Hepatocyte (in vitro differentiated cells): ENCODE measurements at places on chromosomes 12 and 14. TPM values are rescaled to one million over a fixed set of nuclear protein-coding genes. Genes with fewer than 3 reads are reported as not detected.

GYS2 gene
- polyA plus RNA-seq = 0.16 and 0.47 TPM in 2 replicates

EIF2B2 gene
- polyA plus RNA-seq = 75.6 and 93.2 TPM in 2 replicates

MLXIP gene
- polyA plus RNA-seq = 33.1 and 39.4 TPM in 2 replicates

TAOK3 gene
- 28.7 and 38.4 TPM in 2 replicates for polyA plus RNA-seq

DNA sequence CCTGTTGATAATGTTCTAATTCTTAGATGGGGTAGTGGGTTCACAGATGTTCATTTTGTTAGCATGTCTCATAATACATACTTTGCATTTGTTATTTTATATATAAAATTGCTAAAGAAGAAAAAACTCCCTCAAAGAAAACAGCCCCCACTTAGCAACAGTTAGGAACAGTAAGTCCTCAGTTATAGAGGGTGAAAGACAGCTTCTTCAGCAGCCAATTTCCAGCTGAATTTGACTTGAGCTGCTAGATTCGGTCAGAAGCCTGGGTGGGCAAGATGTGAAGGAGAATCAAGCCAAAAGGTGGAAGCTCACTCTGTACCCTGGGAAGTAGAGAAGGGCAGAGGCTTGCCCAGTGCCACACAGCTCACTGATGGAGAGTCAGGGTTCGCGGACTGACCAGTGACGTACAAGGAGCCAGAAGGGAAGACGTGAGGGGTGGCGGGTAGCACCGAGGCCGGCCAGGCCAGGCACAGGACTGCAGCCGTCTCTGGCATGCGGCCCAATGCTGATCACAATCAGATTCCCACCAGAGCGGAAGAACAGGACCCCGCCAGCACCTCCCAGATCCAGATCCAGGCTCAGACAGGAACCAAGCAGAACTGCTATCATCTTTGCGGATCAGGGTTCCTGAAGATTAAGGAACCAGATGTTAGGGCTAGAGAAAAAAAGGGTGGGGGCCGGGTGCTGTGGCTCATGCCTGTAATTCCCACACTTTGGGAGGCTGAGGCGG, 30.4 kb upstream of the VWF start:
- DNase-seq = no peak

GRCh38 chr12:83629931-83630330, 943.2 kb downstream of the TMTC2 start:
- DNase-seq = no peak

DNA sequence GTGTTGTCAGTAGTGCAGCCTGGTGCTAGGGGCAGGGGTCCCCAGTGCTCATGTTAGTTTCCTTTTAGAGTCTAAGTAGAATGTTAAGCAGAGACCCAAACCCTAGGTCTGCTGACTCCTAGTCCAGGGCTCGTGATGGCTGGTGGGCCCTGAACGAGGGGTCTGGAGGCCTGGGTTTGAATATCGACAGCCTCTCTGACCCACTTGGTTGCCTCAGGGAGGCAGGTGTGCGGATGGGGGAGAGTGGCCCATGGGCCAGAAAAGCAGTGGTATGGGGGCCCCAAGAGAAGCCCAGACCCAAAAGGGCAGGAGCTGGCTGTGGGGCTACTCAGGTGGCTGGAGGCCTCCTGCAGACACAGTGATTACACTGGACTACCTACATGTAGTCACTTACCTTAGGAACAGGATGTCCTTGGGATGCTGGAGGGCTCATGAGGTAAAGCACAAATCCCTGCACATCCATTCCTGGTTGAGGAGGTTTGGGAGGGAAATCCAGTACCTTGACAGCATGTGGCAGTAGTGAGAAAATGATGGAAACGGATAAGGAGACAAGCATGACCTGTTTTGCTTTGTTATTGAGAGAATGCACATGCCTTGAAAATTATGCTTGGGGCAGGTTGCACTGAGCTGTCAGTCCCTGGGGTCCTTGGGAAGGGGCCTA, 1.7 kb upstream of the SLC25A29 start:
- DNase-seq = no peak

GRCh38 chr14:102759456-102760187, 17.6 kb upstream of the TRAF3 start:
- peak; percentile 46 for DNase-seq

DNA sequence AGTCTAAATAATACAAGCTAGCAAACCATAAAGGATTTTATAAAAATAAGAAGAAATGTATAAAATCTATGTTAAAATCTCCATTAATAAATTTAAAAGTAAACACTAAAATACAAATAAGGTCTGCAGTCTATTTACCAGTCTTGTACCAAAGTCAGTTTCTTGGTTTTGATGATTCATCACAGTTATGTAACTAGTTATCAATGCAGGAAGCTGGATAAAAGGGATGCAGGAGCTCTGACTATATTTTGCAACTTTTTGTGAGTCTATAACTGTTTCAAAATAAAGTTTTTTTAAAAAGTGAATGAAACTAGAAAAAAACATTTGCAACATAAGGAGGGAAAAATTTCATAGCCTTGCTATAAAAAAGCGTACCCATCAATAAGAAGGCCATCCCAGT, 151.5 kb downstream of the DERA start:
- no peak for DNase-seq

- DNase-seq = peak; percentile 65
Measured at GRCh38 chr14:71166180-71166837, 259.1 kb downstream of the PCNX1 start.

DNA sequence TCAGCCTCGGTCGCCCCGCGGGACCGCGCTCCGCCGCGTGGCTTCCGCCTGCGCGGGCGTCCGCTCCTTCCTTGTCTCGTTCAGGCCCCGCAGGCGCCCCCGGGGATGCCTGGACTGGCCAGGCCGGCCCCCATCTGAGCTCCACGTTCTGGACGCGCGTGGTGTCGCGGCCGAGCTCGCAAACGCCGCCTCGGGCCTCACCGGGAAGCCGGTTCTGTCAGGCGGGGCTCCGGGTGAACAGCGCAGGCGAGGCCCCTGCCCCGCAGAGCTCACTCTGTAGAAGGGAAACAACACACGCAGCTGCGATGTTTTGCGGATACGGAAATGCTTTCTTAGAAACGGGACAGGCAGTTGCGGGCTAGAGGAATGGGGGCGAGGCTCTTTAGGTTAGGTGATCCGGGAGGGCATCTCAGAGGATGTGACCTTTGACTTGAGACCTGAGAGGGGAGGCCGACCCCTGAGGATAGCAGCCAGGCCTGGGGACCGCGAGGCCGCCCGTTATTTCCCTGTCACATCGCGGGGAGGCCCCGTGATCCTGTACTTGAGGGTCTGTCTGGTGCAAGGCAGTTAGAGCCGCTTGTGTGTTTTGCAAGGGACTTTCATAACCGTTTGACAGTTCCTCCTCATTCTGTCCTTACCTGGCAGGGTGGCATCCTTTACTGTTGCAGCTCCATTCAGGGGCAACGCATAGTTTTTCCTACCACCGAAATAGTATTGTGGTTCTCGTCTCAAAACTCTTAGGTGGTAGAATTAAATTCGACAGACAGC, 584 bp downstream of the VRK1 start:
- DNase-seq = peak; percentile 43

DNA sequence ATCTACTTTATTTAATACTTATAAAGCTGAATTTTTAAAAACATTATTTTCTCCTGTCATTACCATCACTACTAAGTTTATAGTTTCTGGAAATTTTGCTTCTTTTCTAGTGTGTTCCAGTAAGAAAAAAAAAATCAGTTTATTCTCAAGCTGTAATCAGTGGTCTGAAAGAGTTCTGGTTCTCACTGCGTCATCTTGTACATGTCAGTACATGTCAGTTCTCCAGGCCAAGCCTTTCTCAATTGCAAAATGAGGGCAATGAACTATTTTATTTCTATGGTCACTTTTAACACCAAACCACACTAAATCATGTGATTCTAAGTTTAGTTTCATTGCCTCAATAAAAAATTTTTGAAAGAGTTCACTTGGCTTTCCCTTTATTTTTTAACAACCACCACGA, 468.9 kb upstream of the LRFN5 start:
- DNase-seq = no peak

DNA sequence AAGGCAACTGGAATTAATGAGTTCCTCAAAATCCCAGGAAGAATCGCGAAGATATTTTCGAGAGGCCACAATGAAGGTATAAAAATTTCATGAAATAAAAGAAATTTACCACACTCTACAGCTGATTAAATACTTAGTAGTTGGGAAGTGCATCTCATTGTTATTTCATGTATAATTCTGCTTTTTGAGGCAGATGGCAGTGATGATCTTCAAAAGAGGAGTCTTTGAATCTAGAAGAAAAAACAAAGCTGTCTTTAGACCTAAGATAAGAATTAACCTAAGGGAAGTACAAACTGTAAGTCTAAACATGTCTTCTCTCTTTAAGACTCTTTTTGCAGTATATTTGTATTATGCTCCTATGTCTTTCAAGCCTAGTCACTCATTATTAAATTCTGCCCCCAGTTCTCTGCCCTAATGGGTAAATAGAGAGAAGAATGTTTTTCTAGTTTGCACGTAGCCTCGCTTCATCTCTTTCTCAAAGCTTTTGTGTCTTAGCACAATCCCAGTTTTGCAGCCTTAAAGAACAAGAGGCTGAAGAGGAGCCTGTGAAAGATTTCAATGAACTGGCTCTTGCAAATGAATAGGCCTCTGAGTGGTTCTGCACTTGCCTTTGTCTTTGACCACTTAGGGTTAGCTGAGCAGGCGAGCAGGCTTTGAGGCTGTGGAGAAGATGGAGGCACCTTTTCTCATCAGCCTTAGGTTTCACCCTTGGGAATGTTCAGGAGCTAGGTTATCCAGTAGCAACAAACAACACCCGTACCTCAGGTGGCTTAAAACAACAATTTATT, 32.7 kb downstream of the CFAP54 start:
- DNase-seq = no peak

DNA sequence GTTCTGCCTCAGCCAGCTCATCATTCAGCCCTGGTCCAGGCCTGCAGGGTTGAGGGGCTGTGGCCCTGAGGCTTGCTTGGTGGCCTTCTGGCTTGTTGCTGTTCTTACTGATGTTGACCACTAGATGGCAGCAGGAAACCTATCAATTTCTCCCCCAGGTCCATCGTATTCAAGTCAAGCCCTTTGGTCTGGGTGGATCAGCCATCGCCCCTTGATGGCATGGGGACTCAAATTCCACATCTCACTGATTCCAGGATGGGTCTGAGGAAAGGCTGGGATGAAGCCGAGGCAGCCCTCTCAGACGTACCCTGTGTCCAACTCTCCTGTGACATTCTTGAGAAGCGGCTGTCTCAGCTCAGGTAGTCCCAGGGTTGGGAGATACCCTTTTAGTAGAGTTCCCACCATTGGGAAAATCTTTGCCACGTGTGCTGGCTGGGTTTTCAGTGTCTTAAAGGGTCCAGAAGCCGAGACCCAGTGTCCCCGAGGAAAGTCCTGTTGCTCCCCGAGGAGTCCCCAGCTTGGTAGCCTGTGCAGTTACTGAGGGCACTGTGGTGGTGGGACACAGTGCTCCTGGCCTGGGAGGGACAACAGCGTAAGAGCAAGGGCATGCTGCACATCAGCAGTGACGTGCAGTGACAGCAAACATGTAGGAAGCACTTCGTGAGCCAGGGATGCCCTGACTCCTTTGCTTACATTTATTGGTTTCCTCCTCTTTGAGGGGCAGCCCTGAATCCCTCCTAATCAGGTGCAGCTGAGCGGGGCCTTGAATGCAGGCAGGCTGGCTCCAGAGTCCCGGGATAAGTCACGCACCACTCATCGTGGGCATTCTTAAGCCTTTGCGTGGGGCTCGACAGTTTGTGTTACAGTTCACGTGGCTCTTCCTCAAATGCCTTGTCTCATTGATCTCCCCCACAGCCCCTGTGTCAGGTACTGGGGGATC, 58.6 kb downstream of the TSPAN9 start:
- peak; percentile 80 for DNase-seq

- DNase-seq = no peak
Measured at GRCh38 chr14:74867673-74868072, 8.3 kb downstream of the PROX2 start.

GRCh38 chr14:104749111-104749649, 3.8 kb upstream of the SIVA1 start:
- DNase-seq = peak; percentile 84

GRCh38 chr12:109879351-109880042, 844 bp downstream of the GLTP start:
- no peak for DNase-seq

GRCh38 chr12:68665016-68665569, 21.7 kb upstream of the NUP107 start:
- no peak for DNase-seq

GRCh38 chr14:43983721-43984120, 523.4 kb downstream of the FSCB start:
- DNase-seq = no peak
